ENCODE measurements at places on chromosomes 4 and X.

DNA sequence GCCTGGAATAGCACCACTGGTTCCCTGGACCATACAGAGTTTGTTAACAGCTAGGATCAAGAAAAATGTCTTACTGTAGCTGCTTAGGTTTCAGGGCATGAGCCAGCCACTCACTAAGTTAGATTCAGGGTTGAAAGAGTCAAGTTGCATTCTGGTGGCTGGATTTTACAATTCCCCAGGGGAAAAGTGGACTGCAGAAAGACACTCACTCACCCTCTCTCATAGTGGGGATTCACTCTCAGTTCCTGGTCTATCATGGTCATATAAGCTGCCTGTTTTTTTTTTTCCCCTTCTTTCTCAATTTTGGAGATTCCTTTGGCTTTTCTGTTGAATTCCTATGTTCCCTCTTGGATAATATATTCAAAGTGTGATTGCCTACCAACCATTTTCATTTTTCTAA, 744.2 kb upstream of the GRIA3 start:
- DNase-seq: no peak

- no peak for DNase-seq
These were observed 2254.4 kb downstream of the ARAP2 start for GRCh38 chr4:33989820-33990443.

DNA sequence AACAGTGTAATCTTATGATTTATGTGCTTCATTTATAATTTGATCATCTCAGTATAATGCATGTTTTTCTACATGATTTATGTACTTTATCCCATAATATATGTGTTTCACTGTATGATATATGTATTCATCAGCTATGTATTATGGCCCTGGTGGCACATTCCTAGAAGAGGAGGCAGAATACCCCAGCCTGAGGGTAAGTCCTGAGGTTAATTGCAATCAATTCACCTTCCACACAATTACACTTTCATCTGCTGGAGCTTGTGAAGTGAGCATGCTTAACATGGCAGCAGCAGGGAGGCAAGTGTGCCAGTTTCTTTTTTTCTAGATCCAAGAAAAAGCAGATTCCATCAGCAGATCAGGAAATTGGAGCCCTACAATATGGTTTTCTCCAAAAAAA, 81.2 kb downstream of the CXXC4 start:
- no peak for DNase-seq

GRCh38 chrX:150224676-150225075, 138.4 kb upstream of the MAMLD1 start:
- DNase-seq: no peak

- DNase-seq: no peak
These were observed 8.1 kb upstream of the TEX13A start for GRCh38 chrX:105228602-105229001.

- peak; percentile 48 for DNase-seq
These were observed 176.4 kb downstream of the NLGN4X start for GRCh38 chrX:6052111-6052745.

GRCh38 chr4:185232370-185232769, 23.0 kb downstream of the SNX25 start:
- DNase-seq: no peak

DNA sequence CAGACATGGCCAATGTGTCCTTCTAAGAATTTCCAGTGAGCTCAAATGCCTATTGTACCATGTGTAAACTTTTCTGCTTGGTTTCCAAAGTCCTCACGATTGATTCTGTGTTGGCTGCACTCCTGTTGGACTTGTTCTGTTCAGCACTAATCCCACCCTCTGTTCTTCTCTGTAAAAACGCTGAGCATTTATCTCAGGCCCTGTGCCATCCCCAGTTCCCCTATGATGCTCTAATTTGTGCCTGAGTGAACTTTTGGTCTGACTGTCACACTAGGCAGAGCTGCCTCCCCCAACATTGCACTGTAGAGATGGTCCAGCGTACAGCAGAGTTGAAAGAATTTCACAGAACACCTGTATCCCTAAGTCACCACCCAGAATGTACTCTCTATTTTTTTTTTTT, 76.1 kb upstream of the STS start:
- no peak for DNase-seq

GRCh38 chrX:9681011-9681410, 84.6 kb downstream of the GPR143 start:
- no peak for DNase-seq

- no peak for DNase-seq
These were observed 12.9 kb downstream of the TMEM184C start for GRCh38 chr4:147629783-147630730.

DNA sequence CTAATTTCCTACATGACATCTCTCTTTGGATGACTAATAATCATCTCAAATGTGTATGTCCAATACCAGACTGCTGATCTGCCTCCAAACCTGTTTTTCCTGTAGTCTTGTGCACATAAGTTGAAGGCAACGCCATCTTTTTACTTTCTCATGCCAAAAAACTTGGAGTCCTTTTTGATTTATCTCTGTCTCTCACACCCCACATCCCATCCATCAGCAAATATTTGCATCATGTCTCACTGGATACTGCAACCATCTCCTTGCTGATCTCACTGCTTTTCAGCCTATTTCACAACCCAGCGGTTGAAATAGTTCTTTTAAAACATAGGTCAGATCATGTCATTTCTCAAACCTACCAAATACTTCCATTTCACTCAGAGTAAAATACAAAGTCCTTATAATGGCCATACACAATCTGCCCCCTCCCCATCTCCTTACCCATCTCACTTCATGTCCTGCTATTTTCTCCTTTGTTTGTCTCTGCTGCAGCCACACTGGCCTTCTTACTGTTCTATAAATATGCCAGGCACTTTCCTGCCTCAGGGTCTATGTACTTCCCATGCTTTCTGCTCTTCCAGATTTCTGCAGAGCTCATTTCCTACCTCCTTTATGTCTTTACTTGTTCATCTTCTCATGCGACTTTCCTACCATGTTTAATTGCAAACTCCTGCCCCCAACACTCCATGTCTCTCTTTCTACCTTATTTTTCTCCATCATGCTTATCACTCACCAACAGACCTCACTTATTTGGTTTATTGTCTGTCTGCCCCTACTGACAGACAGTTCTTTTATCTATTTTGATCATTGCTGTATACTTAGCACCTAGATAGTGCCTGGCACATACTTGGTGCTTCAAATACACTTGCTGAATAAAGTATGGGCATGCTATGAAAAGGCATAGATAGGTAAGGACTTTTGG, 98.8 kb downstream of the ANXA3 start:
- DNase-seq: no peak

DNA sequence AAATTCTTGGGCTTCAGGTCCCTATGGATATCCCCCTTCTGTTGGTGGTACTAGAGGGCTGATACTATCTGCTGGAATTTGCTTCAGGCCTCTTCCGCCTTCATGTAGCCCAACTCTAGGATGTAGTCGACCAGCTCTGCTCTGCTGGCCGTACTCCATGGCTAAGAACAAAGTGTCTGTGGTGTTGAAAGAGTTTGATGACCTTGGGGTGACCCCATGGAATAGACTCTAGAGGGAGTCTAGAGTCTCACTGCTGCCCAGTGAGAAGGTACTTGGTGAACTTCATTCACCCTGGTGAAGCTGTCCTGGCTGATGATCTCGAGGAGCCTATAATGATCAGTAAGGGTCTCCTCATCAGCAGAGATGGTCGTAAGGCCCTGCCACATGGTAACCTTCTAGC, 11.7 kb downstream of the SOWAHB start:
- DNase-seq: no peak
